Coronary artery (tissue), 2 donors: ENCODE measurements at places on chromosomes 5 and 9.

DNA sequence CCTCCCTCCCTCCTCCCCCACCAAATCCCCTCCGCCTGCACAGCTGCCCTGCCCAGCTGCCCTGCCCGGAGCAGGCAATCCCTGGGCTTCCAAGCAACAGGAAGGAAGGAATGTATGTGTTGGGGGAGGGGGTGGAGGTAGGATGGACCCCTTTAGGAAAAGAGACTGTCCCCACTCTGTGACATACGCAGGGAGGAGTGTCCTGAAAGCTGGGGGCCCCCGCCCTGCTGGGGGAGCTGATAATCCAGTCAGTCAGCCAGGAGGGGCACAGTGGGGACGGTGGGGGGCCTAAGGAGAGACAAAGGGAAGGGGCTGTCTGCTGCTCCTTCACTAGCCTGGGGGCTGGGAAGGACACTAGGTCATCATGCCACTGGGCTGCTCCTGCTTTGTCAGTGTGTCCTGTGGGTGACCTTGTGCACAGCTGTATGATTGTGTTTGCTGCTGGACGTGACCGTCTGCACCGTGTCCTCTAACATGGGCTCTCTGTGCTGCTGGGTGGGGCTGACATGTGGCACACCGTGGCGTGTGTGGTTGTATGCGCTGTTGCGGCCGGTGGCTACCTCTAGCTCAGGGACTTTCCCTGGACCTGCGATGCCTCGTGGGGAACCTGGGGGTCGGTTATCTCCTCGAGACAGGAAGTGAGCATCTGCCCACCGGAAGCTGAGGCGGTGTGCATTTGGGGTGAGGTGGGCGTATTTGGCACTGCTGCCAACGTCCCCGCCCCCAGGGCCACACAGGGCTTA is 3.0 kb downstream of the N4BP3 start:
- no peak for DNase-seq

- DNase-seq, result peak; percentile 92
Observed at GRCh38 chr9:97555164-97555563, 53.7 kb downstream of the TMOD1 start.

DNA sequence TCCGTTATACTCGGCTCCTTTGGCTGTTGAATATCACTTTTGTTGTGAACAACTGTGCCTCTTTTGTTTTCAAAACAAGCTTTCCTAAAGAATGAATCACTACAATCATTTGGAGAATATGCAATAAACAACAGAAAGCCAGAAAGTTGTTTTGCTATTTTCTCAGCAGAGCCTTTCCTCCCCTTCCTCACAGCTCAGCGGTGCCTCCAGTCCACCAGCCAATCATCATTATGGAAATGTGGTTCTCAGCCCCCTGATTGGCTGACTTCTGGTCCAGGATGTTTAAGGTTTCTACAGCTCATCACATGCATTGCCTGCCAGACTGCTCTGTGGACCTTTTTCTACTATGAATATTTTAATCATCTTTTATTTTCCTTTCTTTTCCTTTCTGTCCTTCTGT is 9.1 kb upstream of the ZNF608 start:
- no peak for DNase-seq

- DNase-seq, result no peak
Observed at GRCh38 chr5:80686757-80687156, 32.0 kb upstream of the DHFR start.

- DNase-seq, result no peak
Observed at GRCh38 chr5:120037451-120037850, 408.1 kb downstream of the FAM170A start.

DNA sequence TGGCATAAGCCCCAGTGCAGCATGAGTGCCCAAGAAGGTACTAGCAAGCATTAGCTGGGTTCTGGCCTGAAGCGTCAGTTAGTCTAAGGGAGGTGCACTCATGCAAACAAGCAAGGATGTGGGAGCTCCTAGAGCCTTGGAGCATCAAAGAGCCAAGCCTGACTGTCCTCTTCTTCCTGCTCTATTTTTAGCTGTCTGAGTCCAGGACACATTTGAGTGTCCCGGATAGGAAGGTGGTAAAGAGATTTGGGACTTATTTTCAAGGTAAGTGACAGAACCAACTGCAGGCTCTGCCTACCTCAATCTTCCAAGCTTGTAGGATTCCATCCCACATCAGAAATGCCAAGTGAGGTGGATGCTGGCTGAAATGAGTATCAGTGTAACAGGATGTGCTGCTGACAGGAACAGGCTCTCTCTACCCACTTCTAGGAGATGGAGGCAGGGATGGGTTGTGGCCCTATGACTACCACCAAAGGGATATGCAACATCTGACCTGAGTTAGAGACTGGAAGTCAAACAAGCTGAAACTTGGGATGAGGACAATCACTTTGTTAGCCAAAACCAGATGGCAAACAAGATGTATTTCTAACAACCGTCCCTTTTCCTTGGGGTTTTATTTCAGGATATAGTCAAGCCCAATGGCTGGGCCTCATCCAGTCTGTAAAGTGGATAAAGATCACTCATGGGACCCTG is 15.1 kb downstream of the MACROH2A1 start:
- DNase-seq, result no peak

- DNase-seq, result no peak
Observed at GRCh38 chr9:20209391-20210340, 412.6 kb downstream of the MLLT3 start.

GRCh38 chr5:148828511-148829247 is 2.3 kb downstream of the ADRB2 start:
- no peak for DNase-seq

GRCh38 chr9:135757356-135757755 is 55.4 kb downstream of the KCNT1 start:
- no peak for DNase-seq

GRCh38 chr5:44868541-44868940 is 59.8 kb downstream of the MRPS30 start:
- no peak for DNase-seq

GRCh38 chr9:37929441-37929895 is 25.5 kb upstream of the SLC25A51 start:
- DNase-seq, result no peak

DNA sequence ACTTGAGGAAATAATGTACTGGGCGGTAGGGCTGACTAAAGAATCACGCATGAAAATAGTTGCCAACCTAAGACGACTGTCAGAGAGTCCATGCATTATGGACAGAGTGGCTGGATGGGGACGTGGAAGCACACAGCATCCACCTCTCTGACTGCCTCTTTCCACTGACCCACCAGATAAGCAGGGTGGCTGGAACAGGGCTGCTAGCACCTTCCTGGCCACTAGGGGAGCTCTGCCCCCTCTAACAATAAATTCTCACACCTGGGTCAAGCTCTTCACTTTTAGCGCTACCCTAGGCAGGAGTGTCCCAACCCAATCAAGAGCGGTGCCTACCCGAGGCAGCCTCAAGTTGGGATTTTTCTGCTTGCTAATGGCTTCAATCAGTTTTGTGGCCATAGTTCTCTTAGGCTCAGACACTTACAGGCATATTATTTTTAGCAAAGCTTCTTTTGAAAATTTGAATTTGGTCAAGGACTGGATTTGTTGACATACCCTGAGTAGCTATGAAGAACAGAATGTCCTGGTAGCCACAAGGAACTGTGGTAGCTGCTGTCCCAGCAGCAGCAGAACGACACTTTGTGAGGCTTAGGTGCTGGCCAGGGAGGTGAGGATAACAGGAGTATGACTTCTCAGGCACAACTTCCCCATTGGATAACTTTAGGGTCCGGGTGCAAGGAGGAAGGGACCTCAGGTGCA is 6.9 kb upstream of the TPM2 start:
- DNase-seq, result no peak

GRCh38 chr5:125117566-125117965 is 371.1 kb upstream of the ZNF608 start:
- DNase-seq, result no peak

DNA sequence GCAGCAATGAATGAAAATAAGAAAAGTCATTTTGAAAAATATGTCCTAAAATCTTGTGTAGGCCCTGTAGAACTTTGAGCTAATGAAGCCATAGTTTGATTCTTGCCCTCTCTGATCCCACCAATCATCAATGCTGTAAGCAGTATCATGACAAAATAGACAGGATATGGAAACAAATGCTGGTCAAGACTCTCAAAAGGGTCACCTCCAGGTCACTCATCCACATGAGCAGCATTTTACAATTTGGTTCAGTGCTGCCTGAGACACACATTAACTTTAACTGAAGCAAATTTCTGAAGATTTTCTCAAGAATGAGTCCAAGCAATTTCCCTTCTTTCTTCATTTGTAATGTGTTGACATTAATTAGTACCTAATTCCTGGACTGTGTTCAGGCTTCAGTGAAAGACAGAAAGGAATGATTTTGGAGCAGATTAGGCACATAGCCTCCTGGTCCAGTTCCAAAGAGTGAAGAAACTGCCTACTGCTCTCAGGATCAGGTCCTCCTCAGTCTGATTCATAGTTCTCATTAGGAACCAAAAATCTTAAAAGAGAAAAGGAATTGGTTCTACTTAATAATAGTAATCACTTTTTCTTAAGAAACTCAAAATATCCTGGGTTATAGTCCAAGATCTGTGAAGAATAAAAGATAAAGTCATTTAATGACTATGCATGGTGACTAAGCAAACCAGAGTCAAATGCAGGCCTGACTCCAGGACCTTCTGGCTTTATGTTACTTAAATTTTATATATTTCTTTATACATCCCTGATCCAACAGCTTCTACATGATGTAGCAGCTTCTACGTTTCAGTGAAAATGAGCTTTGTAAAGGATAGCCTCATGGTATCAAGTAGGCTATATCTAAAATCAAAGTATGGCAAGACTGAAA is 192.1 kb upstream of the RGMB start:
- no peak for DNase-seq

GRCh38 chr5:73901455-73901854 is 275.5 kb downstream of the ARHGEF28 start:
- no peak for DNase-seq

DNA sequence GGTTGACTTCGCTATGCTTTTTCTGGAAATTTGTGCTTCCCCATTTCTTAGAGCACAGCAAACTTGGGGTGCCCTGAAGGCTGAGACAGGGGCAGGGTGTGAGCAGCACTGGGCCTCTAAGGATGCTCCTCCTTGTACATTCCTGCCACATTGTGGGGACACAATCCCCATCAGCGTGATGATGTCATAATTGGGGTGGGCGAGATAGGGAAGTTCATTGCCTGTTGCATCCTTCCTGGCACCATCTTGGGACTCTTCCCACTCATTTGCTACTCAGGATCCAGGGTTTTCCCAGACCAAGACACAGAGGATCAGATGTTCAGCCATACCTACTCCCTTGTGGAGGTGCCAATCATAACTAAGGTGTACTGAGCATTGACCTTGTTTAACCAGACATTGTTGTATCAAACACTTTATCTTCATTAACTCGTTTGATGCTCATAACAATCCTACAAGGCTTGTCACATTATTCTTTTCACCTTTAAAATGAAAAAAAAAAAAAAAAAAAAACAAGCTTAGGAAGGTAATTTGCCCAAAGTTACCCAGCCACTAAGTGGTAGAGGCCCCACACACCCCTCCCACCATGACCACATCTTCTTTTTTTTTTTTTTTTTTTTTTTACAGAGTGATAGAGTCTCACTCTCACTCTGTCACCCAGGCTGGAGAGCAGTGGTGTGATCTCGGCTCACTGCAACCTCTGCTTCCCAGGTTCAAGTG is 87.6 kb downstream of the UGCG start:
- DNase-seq, result no peak
